Kidney tubule cell (primary cell): ENCODE measurements at places on chromosomes 16 and 17.

GRCh38 chr17:11899537-11899942 lies 97.7 kb downstream of the ZNF18 start:
- DNase-seq: no peak

DNA sequence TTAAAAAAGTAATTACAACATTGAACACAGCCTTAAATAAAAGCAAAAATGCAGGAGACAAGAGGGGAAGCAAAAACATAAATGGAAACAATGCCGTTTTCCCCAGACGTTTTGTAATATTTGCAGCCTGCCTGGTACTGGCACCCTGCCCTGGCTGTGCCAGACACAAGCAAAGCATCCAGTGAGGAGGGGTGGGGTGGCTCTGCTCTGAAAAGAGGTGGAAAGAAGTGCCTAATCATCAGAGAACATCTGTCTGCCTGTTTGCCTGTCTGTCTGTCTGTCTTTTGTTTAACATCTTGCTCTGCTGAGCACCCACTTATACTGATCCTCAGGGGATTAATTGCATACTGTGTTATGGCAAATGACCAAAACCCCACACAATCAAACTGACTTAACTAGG lies 62.7 kb downstream of the C16orf82 start:
- DNase-seq: no peak

DNA sequence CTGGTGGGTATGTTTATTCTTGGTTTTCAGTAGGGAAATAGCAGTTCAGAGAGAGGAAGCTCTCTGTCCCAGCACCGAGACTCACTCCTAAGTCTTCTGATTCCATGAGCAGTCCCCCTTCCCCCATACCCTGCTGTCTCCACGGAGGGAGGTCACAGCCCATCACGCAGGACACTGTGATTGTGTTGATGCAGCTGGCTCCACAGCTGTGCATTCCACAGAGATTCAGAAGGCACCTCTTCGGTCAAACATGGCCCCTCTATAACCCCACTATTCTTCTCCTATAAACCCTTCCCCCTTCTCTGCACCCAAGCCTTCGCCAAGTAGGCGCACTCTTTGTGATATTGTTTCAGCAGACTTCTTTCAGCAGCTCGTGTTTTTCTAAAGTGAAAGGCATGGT lies 104.3 kb upstream of the HLF start:
- DNase-seq: no peak

DNA sequence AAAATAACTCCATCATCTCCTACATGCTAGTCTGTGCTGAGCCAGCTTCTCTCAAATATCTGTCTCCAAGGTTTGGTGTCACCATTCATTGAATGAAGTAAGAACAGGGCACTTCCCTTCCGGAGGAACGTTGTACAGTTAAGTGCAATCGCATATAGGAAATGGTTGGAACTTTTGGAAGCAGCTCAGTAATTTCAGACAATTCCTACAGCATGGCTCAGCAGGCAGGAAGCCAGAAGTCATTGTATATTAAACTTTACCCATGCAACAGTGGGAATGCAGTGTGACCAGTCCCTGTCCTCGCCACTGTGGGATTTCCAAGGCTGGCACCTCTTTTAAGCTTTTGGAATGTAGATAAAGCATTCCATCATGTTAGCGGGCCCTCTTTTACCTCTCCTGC lies 51.1 kb upstream of the MYH2 start:
- DNase-seq: peak; percentile 46

- DNase-seq: no peak
Observed at GRCh38 chr17:60107526-60108257, 29.0 kb upstream of the HEATR6 start.

- DNase-seq: no peak
Observed at GRCh38 chr17:56222255-56222654, 69.0 kb downstream of the ANKFN1 start.

DNA sequence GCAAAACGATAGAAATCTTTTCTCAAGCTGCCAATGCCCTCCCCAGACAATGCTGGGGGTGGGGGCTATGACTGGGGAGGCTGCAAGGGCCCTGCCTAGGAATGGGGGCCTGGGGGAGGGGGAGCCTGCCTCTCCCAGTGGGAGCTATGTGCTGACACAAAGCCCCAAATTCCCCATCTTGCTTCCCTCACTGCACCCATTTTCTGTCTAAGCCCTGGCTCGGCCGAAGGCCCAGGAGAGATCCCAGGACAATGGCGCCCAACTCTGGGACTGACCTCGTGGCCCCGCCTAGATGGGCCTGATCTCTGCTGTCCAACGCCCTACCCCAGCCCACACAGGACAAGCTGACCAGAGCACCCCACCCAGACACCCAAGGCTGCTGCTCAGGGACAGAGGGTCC lies 11.1 kb upstream of the KCNJ12 start:
- no peak for DNase-seq

GRCh38 chr17:6683730-6684459 lies 29.3 kb downstream of the SLC13A5 start:
- DNase-seq: no peak

GRCh38 chr17:72511874-72512273 lies 391.1 kb downstream of the SOX9 start:
- no peak for DNase-seq

- no peak for DNase-seq
Observed at GRCh38 chr17:21289175-21289901, 4.8 kb downstream of the MAP2K3 start.

DNA sequence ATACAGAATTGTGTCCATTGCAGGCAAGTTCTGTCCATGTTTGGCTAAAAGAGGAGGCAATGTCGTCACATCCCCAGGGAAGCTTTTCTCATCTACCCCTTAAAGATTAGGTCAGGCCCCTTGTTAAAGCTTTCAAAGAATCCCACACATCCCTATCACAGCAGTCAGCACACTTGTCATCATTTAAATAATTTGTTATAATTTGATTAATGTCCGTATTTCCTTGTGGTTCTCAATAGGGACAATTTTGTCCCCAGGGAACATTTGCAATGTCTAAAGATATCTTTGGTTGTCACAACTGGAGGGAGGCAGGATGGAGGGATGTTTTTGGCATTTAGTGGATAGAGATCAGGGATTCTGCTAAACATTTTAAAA lies 28.1 kb upstream of the NFAT5 start:
- no peak for DNase-seq

GRCh38 chr17:31724619-31725018 lies 134.4 kb downstream of the COPRS start:
- no peak for DNase-seq

GRCh38 chr17:81309859-81310839 lies 15.0 kb upstream of the SLC38A10 start:
- DNase-seq: no peak

DNA sequence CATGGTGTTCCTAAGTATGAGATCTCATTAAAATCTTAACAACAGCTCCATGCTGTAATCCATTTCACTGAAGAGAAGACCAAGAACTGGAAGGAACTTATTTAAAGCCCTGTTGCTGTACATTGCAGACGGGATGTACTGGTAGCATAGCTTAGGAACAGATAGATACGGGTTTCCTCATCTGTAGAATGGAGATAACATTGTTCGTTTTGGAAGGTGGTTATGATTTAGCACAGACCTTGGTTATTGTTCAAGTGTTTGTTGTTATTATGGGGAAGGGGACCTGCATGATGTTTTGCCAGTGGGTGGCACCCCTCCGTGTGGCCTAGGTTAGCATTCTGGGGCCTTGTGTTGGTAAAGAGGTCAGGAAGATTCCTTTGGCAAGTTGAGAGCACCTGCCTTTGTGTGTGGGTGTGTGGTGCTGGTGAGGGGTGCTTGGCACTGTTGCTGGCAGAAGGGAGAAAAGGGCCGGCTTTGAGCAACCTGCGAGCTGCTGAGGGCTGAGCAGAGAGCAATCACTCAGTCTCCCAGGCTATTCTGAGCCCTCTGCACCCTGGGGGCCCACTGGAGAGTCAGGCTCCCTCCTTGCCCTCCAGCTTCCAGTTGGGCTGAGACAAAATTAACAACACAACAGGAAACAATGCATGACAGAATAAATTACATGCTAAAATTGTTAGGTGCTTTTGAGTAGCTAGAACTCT lies 2.3 kb downstream of the TAOK2 start:
- no peak for DNase-seq

DNA sequence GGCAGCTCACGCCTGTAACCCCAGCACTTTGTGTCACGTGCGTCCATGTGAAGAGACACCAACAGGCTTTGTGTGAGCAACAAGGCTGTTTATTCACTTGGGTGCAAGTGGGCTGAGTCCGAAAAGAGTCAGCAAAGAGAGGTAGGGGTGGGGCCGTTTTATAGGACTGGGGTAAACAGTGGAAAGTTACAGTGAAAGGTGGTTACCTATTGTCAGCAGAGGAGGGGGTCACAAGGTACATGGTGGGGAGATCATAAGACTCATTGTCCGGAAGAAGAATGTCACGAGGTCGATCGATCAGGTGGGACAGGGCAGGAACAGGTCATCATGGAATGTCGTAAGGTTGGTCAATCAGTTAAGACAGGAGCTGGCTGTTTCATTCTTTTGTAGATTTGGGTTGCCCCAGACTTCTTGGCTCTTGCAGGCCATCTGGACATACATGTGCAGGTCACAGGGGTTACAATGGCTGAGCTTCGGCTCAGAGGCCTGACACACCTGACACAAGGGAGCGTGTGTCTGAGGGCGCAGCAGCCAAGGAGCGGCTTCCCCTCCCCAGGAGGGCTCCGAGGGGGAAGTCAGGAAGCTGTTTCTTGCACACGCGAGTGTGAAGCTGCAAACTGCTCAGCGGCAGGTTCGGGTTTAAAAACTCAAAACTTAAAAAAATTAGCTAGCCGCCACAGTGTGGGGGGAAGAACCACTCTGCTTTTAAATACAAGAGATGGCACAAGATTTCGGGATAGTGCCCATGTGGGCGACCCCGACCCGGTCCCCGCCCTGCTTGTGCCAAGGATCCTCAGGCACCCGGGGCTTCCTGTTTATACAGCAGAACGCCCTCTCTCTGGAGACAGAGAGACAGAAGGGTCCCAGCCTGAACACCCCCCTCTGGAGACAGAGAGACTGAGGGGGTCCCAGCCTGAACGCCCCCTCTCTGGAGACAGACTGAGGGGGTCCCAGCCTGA lies 12.4 kb upstream of the TEX19 start:
- DNase-seq: no peak

DNA sequence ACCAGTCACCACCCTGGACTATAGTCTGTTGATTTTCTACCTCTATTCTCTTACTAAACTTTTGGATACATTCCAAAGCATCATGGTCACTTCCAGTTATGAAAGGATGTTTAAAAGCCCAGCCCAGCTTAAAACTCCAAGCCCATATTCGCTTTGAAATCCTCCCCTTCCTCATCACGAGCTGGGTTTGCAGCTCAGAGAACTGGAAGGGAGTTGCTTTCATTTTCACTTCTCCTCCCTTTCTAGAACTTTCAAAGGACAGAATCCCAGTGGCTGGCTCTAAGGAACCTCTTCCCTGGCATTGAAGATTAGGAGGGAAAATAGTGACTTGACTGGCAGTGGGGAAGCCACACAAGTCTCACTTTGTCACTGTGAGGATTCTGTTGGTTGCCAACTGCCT lies 100.1 kb upstream of the DYNLRB2 start:
- no peak for DNase-seq

GRCh38 chr17:62093188-62094155 lies 28.4 kb upstream of the MED13 start:
- DNase-seq: peak; percentile 97

GRCh38 chr17:72101526-72101925 lies 19.3 kb upstream of the SOX9 start:
- DNase-seq: no peak

DNA sequence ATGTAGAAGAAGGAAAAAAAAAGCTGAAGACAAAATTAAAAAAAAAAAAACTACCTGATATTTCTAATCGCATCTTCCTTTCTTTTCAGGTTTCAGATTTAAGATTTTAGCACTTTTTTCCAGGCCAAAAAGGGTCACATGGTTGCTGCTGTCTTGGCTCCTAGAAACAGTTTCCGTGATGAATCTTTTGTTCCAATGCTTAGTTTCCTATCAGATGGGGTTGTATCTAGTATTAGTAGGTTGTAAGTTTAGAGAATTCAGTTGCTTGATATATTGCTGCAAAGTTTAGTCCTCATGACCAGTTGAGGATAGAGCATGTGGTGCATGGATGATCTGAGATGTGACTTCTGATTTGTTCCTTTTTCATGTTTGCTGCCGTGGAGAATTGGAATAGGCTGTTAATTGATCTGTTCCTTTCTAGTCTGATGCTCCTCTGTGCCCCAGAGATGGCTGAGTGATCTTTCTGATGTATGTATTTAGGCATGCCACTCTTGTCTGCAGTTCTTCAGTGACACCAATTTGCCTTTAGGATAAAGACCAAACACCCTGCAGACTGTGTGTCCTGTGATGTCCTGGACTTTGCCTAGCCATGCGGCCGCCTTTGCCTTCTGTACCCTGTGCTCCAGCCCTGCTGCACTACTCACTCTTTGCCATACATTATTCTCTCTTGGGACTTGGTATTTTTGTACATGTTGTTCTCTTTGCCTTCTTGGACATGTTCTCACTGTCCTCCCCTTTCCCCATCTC lies 94.0 kb downstream of the MRTFB start:
- DNase-seq: no peak

GRCh38 chr17:80142929-80143328 lies 4.0 kb downstream of the EIF4A3 start:
- DNase-seq: no peak

- no peak for DNase-seq
Observed at GRCh38 chr17:60381958-60382357, 10.0 kb downstream of the USP32 start.

DNA sequence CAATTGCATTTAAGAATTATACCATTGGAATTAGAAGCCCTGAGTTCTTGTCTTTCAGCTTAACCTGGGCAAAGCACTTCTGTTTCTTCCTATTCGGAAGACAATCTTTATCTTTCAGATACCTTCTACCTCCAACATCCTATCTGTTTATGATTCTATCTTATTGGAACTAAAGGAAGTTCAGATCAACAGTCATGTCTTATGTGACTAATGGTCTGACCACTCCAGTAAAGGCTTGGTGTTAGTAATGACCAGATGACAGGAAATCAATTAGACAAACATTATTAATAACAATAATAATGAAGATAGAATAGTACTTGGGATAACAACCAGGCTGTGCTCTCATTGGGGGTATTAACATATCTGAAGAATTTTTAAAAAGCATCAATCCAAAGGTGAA lies 11.3 kb downstream of the HS3ST3A1 start:
- DNase-seq: peak; percentile 60

- no peak for DNase-seq
Observed at GRCh38 chr17:16950488-16950887, 21.4 kb downstream of the TNFRSF13B start.
